ENCODE measurements at places on chromosomes 16 and 17.
A peak's percentile ranks its signal among the peaks of the same experiment; 100 is the strongest.

DNA sequence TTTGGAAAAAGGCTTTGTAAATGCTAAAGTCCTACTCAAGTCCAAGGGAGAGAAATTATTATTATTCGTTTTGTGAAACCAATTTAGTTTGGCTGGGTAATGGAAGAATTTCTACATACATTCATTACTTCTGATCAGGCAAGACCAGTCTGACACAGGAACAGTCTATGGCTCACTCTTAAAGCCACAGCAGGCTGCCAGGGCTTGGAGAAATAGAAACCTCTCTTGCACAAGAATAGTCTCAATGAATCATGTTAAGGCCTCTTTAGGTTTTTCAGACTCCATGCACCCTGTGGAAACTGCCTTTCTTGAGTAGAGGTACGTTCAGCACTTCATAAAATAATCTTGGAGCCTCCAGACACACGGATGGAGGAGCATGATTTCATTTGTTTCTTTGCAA lies 167.7 kb downstream of the IRX3 start:
- no peak for DNase-seq

DNA sequence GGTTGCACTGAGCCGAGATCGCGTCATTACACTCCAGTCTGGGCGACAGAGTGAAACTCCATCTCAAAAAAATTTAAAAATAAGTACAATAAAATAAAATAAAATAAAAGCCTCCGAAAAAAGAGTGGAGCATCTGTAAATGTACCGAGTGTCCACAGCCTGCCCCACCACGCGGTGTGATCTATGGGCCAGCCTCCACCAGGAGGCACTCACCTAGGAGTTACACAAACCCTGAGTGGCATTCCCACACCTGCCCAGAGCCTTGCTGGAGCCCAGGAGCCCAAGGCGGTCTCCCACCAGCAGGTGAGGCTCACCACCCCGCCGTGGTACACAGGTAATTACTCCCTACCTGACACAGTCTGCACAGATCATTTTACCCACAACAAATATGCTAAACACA lies 183.2 kb downstream of the ZNF423 start:
- no peak for DNase-seq

DNA sequence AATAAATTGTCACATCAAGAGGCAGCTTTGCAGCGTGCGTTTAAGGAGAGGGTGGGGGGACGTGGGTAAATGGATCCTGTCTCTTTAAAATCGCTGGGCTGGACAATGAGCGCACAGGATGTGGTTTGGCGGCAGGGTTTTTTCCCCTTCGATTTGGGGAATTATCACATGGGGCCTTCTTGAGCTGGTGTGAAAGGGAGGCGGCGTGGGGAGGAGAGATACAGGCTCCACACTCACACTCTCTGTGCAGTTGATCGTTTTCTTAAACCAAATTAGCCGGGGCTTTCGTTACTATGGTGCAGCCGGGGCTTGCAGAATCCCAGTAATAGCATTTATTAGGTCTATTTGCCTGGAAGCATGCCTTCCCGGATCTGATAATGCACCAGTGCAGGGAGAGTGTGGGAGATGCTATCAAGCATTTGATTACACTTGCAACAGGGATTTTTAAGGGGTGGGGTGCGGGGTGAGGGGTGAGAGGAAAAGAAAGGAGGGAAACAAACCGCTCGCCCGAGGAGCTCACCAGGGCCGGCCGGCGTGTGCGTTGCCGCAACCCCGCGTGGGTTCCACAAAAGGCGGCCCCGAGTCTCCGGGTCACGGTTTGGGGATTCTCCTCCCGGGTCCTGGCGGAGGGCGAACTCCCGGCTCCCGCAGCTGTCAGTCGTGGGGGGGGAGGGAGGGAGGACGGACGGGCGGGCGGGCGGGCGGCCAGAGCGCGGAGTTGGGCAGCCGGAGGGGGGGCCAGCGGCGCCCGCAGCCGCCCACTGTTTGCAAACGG lies 58.8 kb upstream of the GSE1 start:
- DNase-seq = peak; percentile 86

- DNase-seq = no peak
Measured at GRCh38 chr16:68658341-68658973, 13.3 kb downstream of the CDH3 start.

GRCh38 chr16:56221995-56222394 lies 30.7 kb downstream of the GNAO1 start:
- DNase-seq = no peak

DNA sequence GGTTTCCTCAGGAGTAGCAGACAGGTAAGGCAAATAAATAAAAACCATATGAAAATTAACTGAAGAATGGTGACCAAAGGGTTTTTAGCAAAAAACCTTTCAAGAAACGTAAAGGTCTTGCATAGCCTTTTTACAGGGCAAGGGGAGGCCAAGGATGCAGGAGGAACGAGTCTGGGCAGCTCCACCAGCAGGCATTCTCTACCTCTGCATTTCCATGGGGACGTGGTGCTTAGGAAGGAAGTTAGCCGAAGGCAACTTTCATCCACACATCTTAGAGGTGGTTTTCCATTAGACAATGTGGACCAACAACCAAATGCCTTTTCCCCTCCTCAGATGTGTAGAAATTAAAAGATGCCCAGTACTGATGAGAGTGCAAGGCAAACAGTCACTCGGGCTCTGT lies 20.7 kb downstream of the TOM1L2 start:
- no peak for DNase-seq

DNA sequence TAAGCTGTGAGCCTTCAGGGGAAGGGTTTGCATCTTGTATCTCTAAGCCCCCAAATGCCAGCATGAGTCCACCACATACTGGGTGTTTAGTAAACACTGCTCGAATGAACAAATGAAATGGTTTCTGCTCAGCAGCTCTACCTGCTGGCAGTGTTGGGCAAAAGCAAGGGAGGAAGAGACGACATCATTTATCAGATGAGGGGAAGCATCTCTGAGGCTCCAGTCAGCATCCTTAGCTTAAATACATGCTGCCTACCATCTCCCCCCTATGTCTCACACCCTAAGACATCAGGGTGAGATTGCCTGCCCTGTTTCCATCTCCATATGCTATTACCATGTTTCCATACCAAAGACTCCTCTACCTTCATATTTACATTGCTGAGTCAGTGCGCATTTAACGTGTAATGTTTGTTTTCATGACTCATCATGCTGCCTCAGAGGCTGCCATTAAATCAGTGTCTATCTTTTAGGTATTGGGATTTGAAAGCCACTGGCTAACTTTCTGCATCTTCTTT lies 379.8 kb downstream of the UTP18 start:
- DNase-seq = peak; percentile 13

DNA sequence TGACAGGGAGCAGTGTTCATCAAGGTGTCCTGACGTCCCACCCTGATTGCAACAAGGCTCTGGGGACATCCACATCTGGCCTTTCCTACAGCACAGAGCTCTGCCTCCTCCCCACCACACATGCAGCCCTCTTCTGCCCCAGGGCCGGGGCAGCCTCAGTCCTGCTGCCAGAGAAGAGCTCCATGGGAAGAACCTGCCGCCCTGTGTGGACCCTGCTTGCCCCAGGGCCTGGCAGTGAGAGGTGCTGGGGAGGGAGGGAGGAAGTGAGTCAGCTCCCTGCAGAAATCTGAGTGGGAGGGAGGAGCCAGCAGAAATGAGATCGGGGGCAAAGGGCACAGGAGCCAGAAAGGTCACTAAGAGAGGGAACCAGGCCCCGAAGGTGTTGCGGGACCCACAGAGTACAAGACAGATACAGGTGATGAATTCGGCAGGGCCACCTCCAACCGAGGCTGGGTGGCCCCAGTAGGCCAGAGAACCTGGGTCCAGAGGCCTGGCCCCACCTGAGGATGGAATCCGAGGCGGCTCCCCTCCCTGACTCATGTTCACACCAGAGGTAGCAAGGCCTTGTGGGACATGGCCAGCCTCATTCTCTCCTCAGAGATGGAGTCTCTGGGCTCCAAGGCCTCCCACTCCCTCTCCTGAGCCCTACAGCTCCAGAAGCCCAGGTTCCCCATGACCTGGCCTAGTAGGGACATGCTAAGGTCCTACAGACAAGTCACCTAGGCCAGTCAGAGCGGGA lies 24.8 kb downstream of the MYO18A start:
- DNase-seq = peak; percentile 56

DNA sequence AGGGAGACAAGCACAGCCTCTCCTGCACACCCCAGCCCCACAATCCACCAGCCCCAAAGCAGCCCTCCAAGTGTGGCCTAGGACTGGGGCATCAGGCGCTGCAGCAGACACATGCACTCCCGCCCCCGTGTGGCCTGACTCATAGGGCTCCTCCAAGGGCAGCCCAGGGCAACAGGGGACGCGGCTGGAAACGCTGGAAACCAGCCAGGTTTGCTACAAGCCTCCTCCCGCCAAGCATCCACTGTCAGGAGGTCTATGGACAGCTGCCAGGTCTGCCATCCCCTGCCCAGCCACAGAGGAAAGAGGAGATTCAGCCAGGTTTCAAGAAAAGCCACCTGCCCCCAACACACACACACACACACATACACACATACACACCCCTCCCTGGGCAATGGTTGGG lies 25.8 kb downstream of the SRCIN1 start:
- DNase-seq = no peak

DNA sequence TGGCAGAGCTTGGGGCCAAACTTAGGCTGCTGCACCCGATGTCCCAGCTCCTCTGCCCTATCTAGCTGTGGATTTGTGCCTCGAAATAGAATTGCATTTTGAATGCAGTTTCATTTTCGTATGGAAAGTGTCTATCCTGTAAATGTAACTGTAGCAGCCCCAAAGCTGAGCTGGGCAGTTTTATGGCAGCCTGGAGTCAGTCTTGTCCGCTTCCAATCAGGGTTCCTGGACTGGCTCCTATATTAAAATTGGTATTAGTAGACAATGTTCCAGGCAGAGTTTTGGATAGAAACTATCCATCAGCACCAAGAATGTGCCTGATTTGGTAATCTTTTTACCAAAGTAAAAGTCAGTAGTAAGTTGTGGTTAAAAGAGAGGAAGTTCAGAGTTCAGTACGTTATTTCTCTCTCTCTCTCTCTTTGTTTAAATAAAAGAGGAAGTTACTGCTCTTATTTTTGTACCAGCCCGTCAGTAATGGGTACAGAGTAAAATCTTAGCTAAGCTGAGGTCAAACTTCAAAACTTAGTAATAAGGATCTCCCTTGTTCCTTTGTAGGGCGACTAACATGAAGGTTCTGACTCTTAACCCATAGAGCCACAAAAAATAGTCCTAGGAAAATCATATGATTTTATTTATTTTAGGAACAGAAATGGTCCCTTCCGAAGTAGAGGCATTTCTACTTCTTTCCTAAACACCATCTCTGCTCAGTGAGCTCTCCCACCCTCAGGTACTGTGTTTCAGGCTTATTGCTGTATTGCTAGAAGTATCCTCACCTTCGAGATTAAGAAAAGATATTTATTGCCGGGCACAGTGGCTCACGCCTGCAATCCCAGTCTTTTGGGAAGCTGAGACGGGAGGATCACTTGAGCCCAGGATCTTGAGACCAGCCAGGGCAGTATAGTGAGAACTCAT lies 28.0 kb downstream of the PRKCB start:
- DNase-seq = peak; percentile 42

GRCh38 chr17:76268015-76268749 lies 3.0 kb downstream of the UBALD2 start:
- DNase-seq = peak; percentile 79

DNA sequence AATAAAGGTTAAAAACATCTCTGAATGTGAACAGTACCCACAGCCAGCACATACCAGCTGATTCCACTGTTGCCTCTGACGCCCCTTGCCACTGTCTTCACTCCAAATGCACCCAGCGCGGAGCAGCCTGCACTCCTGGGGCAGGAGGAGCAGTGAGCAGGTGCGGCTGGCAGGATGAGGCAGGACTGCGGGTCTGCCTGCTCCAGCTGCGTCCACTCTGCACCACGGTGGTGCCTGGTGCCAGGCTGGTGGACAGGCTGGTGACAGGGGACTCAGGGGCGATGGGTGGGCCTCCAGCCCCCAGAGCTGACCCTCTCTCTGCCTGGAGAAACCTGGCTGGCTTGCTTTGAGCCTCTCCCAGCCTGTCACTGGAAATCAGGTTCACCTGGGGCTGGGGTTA lies 9.4 kb downstream of the RAB40B start:
- DNase-seq = no peak

DNA sequence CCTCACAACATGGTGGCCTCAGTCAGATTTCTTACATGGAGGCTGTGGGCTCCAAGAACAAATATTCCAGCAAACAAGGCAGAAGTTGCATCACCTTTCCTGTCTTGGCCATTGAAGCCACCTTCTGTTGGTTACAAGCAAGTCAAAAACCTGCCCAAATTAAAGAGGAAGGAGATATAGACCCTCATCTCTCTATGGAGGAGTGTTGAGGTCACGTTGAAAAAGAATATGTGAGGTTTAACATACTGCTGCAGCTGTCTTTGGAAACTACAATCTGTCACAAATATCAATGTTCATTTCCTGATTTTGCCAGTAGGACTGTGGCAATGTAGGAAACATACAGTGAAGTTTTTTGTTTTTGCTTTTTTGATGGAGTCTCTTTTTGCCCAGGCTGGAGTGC lies 211.4 kb downstream of the COPRS start:
- DNase-seq = no peak

- DNase-seq = no peak
Measured at GRCh38 chr17:39979893-39980350, 685 bp upstream of the PSMD3 start.

DNA sequence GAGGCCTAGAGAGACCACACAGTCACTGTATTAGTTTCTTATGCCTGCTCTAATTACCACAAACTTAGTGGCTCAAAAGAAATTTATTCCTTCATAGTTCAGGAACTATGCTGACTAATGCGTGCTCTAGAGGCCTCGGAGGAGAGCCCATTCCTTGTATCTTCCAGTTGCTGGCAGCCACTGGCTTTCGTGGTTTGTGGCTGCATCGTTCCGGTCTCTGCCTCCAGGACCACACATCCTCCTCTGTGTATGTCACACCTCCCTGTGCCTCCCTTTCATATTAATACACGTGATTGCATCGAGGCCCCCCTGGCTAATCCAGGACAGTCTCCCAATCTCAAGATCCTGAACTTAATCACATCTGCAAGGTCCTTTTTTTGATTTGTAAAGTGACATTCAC lies 16.9 kb upstream of the MYLK3 start:
- no peak for DNase-seq

All from CD4-positive, alpha-beta T cell treated with Interleukin-12 subunit alpha and Interleukin-12 subunit beta, for 1 hour (primary cell).